LHCN-M2 (cell line): ENCODE measurements at places on chromosomes 7 and 10. TPM values are rescaled to one million over a fixed set of nuclear protein-coding genes. Genes with fewer than 3 reads are reported as not detected.
A peak's percentile ranks its signal among the peaks of the same experiment; 100 is the strongest.

- DNase-seq: peak; percentile 70
These were observed 83.5 kb downstream of the SGMS1 start for GRCh38 chr10:50540069-50540825.

GRCh38 chr7:117220836-117221235 lies 102.0 kb downstream of the WNT2 start:
- DNase-seq: no peak

DNA sequence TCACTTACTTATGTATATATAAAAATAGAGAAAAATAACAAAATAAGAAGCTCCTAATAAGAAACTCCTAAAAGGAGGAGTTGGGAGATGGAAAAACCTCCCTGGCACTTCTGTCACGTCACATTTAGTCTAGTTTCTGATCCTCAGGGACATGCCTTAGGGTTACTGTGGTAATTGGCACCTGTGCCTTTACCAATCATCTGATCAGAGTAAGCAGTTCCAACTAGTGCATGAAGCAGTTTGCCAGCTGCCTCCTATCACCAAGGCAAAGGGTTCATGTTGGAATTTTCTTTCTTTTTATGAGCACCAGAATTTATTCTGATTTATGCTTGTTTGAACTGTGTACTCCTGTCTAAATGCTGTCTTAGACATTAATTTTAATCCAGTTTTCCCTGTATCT lies 49.9 kb downstream of the ARL4A start:
- DNase-seq: no peak

DNA sequence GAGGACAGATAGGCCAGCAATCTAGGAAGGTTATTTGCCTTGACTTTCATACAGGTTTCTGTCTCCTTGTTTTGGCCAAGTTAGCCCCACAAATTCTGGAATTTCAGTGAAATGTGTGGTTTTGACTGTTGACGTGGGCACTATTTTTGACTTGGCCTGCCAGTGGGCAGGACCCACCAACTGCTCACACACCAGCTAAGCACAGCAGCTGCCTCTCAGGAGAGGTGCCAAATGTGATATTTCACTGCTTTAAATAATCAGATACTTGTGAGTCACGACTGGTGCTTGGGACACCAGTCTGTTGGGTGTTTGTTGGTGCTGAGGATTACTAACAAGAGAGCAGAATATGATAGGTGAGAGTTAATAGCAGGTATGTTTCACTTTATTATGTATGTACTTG lies 409.7 kb upstream of the MTPN start:
- peak; percentile 88 for DNase-seq

DNA sequence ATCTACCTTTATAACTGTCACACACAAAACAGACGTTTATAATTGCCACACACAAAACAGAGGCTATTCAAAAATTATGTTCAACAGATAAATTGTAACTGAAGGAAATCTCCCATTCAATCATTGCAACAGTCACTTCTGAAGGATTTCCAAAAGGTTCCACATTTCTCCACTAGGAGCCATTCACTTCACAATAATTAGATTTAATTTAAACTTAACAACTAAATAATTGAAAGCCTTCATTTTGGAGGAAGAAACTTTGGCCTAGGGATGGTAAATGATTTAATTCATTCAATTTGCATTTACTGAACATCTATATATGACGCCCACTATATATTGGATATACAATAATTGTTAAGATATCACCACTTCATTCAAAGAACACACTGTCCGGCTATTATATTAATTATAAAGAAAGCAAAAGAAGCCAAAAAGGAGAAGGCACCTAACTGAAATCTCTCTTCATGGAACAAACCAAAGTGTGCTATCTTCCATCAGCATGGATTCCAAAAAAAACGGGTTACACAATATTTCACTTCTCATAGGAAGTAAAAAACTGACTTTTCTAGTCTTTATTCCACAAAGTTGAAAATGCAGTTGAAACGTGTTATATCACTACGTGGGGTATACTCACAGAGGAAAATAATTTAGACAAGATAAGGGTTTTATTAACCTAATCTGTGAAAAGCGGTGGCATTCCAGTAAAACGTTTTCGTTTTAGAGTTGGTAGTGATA lies 1.7 kb downstream of the ATAD1 start:
- DNase-seq: no peak

The CCDC172 gene
- total RNA-seq: not detected in 2 replicates

DNA sequence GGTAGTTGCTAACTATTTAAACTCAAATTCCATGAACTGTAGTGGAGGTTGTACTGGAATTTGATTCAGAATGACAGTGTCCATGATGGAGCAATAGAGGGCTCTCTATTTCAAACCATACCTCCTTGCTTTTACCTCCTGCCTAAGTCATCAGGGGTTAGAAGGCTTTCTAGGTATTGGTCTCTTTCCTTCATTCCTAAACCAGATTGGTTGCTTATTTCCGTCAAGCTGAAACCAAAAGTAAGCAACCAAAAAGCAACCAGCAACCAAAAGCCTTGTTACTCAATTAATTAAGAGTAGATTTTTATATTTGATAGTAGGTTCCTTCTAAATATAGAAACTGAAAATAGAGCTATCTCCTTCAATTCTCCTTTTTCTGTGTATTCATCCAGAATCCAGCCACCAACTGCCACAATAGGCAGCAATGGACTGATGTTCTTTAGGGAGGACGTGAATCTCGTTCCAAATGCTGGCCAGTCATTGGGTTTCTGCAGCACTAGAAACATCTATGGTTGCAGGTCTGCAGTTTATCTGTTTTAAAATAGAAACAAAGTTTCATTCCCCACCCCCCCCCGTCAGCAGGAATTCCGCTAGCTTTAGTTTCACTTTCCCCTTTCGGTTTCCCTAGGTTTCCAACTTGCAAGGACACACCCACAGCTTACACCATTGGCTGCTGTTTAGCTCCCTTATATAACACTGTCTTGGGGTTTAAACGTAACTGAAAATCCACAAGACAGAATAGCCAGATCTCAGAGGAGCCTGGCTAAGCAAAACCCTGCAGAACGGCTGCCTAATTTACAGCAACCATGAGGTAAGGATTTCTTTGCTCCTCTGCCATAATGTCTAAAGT lies at the start of gene IFIT1:
Gene IFIT1, plus strand, starts transcription at position 717 of the 850 bp plus-strand sequence. Its CDS starts 90 bp downstream, at position 807.
- DNase-seq: peak; percentile 90

GRCh38 chr7:118938845-118939244 lies 714.3 kb downstream of the ANKRD7 start:
- no peak for DNase-seq

The ICA1 gene
- total RNA-seq: 0.13 TPM in 1 of 2 replicates, not detected in the other

DNA sequence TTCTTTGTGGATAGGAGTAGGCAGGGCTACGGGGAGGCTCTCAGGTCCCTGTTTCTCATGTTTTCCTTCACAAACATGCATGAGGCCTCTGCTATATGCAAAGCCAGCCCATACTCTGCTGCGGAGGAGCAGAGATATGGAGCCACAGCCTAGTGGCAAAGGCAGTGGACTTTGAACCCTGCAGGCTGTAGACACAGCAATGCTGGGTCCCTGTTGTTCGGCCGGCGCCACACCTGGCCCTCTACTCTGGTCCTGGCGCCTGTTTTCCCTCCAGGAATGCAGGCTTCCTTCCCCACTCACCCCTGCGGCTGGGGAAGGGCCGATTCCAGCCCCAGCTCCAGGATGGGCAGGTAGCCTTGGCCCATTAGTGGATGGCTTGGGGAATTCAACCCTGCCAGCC lies 11.5 kb downstream of the CLRN3 start:
- DNase-seq: no peak

The SEC24C gene
- total RNA-seq: 66.2 and 77.2 TPM in 2 replicates

The MSRB2 gene
- total RNA-seq: 18.9 and 23.7 TPM in 2 replicates

The NPSR1 gene
- total RNA-seq: not detected in 2 replicates

- DNase-seq: peak; percentile 91
These were observed 2.8 kb upstream of the DEPP1 start for GRCh38 chr10:44981172-44982113.

- no peak for DNase-seq
These were observed 71.5 kb upstream of the NANOS1 start for GRCh38 chr10:118957966-118958365.

DNA sequence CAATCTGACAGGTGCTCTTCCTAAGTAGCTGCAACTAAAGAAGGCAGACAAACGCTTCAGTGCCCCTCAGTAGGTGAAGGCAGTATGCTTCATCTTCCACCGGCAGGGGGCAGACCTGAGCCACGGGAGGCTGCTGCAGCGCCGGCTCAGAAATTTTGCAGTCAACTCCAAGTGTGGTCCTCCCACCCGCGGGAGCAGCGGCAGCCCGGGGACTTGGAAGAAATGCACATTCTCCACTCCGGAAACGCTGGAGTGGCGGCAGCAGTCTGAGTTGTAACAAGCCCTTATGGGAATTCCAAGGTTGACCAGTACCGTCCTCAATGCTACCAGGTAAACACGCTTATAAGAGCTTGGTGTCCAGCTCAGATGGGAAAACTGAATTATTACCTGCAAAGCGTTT lies 3.4 kb downstream of the IGFBP3 start:
- peak; percentile 65 for DNase-seq

The C10orf62 gene
- 0.11 TPM in 1 of 2 replicates, not detected in the other for total RNA-seq

- DNase-seq: no peak
These were observed at the start of gene MUC3A for GRCh38 chr7:100949227-100949932. Gene MUC3A (plus strand): TSS chr7:100949534. CDS start chr7:100949625, 91 bp downstream.

DNA sequence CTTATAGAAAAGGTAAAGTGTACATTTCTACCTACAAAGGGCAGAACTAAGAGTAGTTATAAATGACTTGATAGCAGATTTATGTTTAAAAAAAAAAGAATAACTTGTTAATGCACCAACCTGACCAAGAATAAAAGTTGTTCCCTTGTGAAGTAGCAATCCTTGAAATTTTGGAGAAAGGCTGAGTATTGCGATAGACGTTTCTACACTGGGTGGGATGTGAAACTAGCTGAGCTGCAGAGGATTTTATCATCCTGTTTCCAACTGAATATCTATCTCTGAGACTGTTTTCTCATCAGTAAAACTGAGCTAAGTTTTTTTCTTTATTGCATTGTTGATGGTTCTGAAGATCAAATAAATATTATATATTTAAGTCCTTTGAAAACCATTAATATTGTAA lies 14.6 kb downstream of the MDFIC start:
- DNase-seq: no peak

GRCh38 chr7:134056816-134057215 lies 70.3 kb upstream of the LRGUK start:
- DNase-seq: peak; percentile 5

The GHRHR gene
- total RNA-seq: not detected in 2 replicates

DNA sequence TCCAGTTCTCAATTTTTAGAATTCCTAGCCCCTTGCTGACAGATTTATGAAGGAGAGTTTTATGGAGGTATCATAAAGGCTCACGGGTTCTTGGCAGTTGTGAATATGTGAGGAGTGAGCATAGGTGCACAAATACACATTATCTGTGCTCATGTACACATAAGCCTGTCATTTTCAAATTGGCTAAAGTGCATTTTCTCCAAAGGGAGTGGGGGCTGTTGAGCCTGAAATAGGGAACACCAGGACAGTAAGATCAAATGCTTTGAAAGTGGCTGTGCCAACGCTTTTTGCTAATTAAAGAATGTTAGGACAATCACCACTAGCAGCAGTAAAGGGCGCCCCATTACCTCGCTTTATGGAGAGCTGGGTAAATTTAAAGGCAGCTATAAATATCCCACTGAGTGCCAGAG lies 8.3 kb upstream of the LRRC4 start:
- DNase-seq: no peak

The AKR1C2 gene
- 10.0 and 10.3 TPM in 2 replicates for total RNA-seq

- no peak for DNase-seq
These were observed 206.9 kb upstream of the KLF14 start for GRCh38 chr7:130940907-130941306.

The ADCY1 gene
- 0.26 and 0.52 TPM in 2 replicates for total RNA-seq

GRCh38 chr7:28539289-28539981 lies 127.1 kb downstream of the CREB5 start:
- DNase-seq: no peak

- no peak for DNase-seq
These were observed 68.3 kb downstream of the HYCC1 start for GRCh38 chr7:22945584-22945983.

The HPS6 gene
- 56.7 and 69.3 TPM in 2 replicates for total RNA-seq

The PRLHR gene
- total RNA-seq: not detected in 2 replicates

DNA sequence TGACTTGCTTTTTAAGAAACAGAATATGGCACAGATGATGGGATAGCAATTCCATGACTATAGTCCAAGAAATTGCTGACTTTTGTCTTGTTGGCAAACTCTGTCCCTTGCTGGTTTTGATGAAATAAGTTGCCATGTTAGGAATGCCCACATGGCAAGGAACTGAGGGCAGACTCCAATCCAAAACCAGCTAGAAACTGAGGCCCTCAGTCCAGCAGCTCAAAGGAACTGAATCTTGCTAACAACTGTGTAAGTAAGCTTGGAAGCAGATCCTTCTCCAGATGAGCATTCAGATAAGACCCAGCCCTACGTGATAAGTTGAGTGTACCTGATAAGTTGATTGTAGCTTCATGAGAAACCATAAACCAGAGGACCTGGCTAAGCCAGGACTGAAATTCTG lies 64.3 kb upstream of the BMPER start:
- no peak for DNase-seq

The AOAH gene
- not detected in 2 replicates for total RNA-seq

The NOS3 gene
- total RNA-seq: 0.13 TPM in 1 of 2 replicates, not detected in the other

GRCh38 chr7:148729984-148730733 lies 31.5 kb downstream of the CUL1 start:
- peak; percentile 39 for DNase-seq

GRCh38 chr10:454860-455259 lies 234.6 kb downstream of the DIP2C start:
- peak; percentile 78 for DNase-seq

DNA sequence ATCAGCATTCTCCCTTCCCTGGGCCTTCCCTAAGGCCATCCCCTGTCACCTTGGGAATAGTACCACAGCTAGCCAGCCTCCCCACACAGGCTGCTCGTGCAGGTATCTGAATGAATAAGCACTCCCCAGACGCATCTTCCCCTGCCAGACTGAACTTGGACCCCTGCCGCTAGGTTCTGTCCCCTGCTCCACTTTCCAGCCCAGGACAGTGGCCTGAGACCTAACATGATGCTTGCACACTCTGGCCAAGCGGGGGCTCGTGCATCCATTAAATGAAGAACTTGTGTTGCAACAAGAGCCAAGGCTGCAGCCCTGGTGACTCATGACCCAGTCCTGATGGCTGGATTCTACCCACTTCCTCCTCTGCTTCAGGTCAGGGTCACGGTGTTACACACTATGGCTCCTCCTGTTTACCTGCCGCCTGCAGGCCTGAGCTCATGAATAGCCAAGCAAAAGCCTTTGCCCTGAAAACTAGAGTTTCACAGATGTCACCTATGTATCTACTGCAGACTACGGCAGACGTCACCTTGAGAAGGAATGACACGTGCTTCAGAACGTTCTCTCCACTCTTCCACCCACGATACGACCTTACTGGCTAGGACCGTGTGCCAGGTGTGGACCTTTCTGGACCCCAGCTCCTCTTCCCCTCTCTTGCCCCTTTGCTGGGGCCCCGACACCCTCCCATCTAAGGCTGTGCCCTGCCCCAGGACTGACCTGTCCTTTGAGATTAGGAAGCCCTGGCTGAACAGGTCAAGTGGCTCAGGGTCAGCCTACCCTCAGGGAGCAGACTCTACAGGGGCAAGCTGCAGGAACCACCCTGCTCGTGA lies 6.5 kb downstream of the ASB13 start:
- peak; percentile 55 for DNase-seq

The CFAP46 gene
- total RNA-seq: not detected in 2 replicates

GRCh38 chr7:98733036-98733435 lies 116.0 kb downstream of the NPTX2 start:
- DNase-seq: peak; percentile 69

GRCh38 chr10:110803239-110803749 lies 68.4 kb upstream of the PDCD4 start:
- no peak for DNase-seq

- no peak for DNase-seq
These were observed 182.9 kb upstream of the INHBA start for GRCh38 chr7:41885748-41886147.
